Stimulated activated CD8-positive, alpha-beta memory T cell treated with anti-CD3 and anti-CD28 coated beads, Interleukin-12 subunit alpha, Interleukin-12 subunit beta, amount 100 ng/mL, for 1 hour (primary cell): ENCODE measurements at places on chromosomes 16 and 17.

- DNase-seq: no peak
Measured at GRCh38 chr16:890716-891352, 80.0 kb downstream of the LMF1 start.

DNA sequence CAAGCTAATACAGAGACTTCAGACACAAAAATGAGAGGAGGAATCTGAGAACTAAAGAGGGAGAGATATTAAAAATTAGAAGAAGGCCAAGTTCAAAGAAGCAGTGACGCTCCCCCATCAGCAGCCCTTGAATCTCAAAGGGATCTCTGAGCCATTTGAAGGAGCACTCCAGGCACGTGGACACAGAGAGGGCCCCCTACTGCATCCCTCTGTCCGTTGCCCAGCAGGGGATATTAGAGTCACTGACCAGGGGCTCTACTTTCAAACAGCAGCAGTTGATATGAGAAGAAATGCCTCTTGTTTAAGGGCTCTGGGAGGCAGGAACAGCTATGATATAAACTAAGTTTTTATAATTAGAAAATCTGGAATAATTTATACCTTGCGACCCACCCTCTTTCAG is 479.0 kb upstream of the SALL1 start:
- no peak for DNase-seq

DNA sequence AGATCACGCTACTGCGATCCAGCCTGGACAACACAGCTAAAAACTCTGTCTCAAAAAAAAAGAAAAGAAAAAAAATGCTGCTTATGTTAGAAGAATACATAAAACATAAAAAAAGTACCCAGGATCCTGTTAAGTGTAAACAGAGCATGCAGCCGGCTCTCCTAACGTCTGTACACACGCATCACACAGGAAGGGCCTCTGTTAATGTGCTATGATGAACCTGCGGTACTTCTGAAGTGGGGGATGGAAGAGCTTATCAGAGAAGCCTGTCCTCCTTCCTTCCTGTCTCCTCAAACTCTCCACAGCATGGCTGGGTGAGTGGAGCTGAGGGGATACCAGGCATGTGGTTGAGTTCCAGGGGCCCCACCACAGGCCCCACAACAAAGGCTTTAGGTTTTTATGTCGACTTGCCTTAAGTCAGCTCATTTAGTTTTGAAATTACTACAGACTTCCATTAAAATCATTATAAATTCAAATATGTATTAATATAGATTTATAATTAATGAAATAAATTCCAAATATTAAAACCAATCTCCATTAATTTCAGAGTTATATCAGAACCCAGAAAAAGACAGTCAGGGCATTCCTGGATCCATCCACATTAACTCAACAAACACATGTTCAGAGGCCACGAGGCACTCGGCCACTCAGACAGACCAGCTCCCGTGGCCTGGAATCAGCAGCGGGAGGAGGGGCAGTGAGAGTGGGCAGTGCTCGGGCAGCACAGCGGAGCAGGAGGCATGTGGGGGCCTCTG is 11.7 kb downstream of the CCDC57 start:
- DNase-seq: no peak

- DNase-seq: no peak
Measured at GRCh38 chr17:46910179-46910927, 12.6 kb upstream of the GOSR2 start.

GRCh38 chr17:3723188-3723555 is 531 bp upstream of the HASPIN start:
- DNase-seq: no peak

DNA sequence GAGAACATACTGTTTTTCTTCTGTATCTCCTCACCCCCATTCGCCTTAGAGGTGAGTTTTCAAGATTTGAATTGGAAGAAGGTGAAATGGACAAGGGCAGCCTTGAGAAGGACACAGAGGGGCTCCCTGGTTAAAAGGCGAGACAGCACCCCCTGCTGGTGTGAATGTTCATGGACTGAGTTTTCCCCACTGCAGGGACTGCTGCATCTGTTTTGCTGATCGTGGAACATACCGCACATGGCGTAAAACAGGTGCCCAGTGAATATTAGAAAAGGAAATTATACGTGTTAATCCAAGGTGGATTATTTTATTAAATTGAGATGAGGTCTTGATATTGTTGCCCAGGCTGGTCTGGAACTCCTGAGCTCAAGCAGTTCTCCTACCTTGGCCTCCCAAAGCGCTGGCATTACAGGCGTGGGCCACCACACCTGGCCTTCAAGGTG is 54.5 kb downstream of the NDE1 start:
- DNase-seq: peak; percentile 72

GRCh38 chr16:2971134-2971984 is 2.2 kb downstream of the PAQR4 start:
- DNase-seq: no peak

- no peak for DNase-seq
Measured at GRCh38 chr17:82228278-82228841, 482 bp upstream of the SLC16A3 start.

DNA sequence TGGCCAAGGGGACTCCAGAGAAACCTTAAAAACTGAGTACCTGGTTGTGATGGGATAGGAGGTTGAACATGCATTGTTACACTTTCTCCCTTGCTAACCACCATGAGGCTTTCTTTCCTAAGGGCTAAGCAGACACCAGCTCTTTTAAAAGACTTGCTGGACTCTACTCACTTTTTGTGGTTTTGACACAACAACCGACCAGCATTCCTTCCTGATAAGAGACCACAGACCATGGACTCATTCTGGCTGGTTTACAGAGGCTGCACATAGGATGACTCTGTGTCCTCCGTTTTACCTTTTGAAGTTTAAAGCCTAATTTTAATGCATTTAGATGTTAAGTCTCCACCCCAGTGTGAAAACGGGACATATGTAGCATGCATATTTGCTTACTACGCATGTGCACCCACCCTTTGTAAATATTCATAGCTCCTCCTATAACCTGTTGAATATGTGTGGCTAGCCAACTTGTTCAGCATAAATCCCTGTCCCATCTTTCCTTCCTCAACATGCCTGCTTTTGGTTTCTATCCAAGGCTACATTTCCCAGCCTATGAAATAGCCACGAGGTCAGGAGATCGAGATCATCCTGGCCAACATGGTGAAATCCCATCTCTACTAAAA is 475.9 kb downstream of the GRIN2A start:
- DNase-seq: no peak

GRCh38 chr17:50853015-50853615 is 13.0 kb downstream of the TOB1 start:
- DNase-seq: no peak

- no peak for DNase-seq
Measured at GRCh38 chr17:60602871-60603270, 2.9 kb downstream of the PPM1D start.

DNA sequence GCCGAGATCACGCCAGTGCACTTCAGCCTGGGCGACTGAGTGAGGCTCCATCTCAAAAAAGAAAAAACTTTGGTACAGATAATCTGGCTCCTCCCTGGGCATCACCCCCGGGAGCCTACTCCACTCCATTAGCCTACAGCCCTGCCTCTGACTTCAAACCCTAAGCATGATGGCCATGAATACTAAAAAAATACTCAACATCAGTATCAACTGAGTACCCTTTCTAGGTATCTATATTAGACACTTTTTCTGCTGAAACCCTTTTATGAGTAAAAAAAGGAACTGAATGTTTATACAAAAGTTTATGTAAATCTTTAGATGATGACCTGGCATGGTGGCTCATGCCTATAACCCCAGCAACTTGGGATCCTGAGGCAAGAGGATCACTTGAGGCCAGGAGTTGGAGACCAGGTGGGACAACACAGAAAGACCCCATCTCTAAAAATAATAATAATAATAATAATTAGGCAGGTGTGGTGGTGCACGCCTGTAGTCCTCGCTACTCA is 6.9 kb downstream of the RDM1 start:
- DNase-seq: no peak

DNA sequence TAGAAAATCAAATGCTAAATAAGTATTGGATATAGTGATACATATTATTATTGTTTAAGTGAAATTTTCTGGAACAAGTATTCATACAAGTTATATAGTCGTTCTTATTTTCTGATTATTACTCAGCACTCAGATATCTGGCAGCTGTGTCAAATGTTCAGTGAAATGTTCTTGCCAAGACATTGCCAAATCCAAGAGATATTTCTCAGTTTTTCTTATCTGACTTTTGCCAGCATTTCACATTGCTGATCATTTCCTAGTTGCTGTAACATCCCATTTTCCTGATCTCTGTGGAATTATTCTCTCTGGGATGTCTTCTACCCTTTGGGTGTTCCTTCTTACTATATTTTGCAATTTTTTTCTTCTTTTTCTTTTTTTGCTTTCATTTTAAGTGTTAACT is 262.3 kb downstream of the KIF2B start:
- no peak for DNase-seq

DNA sequence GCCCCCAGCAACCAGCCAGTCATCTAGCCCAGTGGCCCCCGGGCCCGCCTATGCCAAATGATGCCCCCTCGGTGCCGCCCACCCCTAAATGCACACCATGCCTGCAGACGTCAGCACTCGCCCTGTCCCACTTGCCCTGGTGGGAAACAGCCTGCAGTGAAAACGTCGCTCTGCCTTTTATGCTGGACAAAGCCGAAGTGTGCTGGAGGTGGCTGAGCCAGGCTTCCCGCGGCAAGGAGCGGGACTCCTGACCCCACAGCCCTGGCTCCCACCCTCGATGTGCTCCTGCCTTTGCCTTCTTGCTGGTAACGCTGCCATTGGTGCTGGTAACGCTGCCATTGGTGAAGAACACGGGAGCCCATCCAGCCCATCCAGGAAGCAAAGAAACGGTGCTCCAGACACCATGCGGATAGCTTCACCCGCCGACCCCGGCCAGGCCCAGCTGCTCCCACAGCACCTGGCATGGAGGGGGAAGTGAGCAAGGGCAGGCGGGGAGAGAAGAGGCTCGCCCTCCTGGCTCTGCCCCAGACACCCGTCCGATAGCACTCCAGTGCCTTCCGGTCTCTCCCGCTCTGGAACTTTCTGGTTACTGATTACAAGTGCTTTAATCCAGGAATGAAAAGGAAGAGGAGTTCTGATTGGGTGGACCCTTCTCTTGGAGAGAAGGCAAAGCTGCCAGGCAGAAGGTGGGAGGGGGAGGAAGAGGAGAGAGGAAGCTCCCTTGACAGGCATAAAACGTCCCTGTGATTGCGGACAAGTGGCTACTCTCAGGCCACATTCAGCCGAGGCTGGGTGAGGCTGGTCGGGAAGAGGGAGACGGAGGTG is 4.0 kb upstream of the BAIAP2 start:
- DNase-seq: no peak

- DNase-seq: no peak
Measured at GRCh38 chr17:31509095-31509804, 117.8 kb downstream of the RAB11FIP4 start.

DNA sequence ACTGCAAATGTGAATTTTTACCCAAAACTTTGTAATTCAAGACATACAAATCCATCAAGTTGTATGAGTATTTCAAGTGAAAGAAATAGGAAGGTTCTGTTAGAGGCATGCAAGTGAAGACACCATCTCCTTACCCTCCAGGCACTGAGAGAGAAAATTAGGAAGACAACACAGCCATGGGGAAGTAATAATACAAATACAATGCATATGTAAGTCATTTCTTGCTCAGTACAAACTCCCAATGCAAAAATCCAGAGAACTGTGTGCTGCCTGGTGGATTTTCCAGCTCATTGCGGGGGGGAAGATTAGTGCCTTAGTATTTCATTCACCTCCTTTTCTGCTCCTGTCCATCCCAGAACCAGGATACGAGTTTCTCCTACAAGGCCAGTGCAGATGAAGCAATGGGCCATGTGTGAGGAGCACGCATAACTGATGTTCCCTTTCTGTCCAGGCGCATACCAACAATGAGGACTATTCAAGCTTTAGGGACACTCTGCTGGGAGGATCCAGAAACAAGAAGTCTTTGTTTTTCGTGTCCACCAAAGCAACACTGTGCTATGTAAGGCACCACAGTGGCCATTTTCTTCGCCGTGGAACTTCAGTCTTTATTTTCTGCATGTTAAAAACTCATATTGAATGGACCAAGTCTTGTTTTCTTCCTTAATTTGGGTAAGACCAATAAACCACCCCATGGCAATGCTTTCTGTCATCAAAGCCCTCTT is 143.7 kb upstream of the RCVRN start:
- no peak for DNase-seq

GRCh38 chr17:6048486-6048885 is 21.7 kb upstream of the WSCD1 start:
- DNase-seq: no peak

GRCh38 chr16:27628241-27628942 is 78.4 kb downstream of the KATNIP start:
- DNase-seq: no peak

DNA sequence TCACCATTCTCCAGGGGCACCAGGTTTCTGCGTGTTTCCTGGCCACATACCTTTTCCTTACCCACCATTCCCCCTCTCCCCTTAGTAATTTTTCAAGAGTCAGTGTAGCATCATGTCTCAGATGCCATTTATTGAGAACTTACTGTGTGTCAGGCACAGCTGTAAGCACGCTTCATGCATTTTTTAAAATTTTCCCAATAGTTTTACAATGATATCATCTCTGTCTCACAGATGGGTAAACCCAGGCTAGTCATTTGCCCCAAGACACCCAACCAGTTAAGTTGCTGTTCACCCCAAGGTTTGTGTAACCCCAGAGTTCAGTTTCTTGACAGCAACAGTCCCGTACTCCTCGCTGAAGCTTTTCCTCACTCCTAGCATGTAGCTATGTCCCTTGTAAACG is 56.4 kb upstream of the IRX3 start:
- DNase-seq: no peak

- no peak for DNase-seq
Measured at GRCh38 chr17:48100591-48101011, 677 bp downstream of the CBX1 start.

- DNase-seq: no peak
Measured at GRCh38 chr17:72254808-72255449, 134.1 kb downstream of the SOX9 start.

DNA sequence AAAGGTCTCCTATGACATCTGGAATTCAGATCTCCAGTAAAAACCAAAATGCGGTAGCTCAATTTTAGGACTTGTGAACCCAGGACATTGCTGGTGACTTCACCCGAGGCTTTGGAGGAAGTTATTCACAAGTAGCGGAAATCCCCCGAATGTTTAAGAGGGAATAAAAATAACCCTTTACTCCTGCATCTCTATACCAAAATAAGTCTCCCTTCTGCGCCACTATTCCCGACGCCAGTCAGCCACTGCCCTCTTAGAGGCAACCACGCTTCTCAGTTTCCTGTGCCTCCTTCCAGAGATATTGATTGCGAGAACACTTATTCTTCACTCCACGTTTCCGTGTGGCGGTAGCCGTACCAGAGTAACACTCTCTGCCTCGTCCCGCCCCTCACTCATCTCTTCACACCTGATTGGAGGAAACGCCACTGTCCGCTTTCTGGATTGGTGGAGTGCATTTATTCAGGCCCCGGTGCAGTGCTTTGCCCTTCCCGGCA is 27.4 kb downstream of the EMP2 start:
- peak; percentile 9 for DNase-seq

- no peak for DNase-seq
Measured at GRCh38 chr17:4449736-4450135, 16.0 kb downstream of the SPNS3 start.

DNA sequence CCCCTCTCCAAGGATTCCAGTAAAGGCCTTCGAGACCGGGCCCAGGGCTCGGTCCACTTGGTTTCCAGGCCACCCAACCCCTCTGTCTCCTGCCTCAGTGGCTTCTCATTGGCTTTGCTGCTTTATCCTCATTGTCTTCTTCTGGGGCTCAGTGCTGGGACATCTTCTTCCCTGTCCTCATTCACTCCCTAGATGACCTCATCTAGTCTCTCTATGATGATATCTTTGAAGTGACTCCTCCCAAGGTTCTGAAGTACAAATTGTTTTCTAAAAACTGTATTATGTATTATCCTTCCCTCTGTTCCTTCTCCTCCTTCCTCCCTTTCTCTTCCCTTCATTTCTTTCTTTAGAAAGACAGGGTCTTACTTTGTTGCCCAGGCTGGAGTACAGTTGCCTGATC is 27.1 kb upstream of the NDRG4 start:
- DNase-seq: no peak
